GM19239 (cell line): ENCODE measurements at places on chromosomes 5 and 9.

- no peak for DNase-seq
Measured at GRCh38 chr5:177094224-177095087, 7.7 kb downstream of the FGFR4 start.

- no peak for DNase-seq
Measured at GRCh38 chr9:137514691-137515337, 35.4 kb downstream of the PNPLA7 start.

DNA sequence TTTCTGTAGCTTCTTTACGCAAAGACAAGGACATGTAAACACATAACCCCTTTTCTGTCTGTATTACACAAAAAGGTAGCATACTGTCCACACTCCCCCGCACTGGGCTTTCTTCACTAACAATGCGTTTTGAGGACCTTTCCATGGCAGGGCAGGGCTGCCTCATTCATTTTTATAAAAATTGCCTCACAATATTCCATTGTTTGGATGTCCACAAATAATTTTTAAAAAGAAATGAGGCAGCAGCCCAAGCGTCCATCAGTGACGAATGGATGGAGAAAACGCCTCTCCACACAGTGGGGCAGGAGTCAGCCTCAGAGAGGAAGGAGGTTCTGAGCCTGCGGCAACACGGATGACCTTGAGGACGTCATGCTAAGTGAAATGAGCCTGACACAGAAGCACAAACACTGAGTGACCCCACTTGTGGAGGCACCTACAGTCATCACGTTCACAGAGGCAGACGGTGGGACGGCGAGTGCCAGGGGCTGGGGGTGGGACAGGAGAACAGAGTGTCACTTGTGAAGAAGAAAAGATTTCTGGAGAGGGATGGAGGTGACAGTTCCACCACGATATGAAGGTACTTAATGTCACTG is 67.8 kb downstream of the RASGEF1C start:
- DNase-seq: no peak

DNA sequence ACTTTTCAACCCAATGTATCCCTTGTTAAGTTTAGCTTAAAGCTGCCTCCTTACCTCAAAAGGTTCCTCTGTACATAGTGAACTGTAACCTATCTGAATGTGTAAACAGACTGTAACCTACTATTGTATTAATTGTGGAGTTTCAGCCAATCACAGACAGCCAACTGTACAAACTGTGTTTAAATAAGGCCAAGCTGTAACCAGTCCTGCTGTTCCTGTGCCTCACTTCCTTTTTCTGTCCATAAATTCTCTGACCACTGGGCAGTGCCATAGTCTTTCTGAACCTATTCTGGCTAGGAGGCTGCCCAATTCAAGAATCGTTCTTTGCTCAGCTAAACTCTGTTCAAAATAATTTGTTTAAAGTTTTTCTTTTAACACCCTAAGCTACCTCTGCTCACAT is 74.7 kb upstream of the DAPK1 start:
- DNase-seq: no peak

DNA sequence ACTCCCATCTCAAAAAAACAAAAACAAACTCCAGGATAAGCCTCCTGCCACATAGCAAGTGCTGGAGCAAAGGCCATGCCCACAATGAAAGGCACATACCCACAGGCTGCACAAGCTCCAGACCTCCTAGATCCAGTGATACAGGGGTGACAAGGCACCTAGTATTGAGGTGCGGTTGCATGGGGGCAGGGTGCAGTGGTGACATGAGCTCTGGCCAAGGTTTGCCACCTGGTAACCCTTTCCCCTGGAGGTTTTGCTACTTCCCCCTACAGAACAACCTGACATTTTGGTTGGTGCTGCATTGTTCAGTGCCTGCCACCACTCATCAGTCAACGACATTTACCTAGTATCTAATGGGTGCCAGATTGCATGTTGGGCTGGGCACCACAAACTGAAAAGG is 14.5 kb downstream of the CDKN2AIPNL start:
- no peak for DNase-seq

- DNase-seq: no peak
Measured at GRCh38 chr9:19358701-19359100, 21.3 kb downstream of the RPS6 start.

DNA sequence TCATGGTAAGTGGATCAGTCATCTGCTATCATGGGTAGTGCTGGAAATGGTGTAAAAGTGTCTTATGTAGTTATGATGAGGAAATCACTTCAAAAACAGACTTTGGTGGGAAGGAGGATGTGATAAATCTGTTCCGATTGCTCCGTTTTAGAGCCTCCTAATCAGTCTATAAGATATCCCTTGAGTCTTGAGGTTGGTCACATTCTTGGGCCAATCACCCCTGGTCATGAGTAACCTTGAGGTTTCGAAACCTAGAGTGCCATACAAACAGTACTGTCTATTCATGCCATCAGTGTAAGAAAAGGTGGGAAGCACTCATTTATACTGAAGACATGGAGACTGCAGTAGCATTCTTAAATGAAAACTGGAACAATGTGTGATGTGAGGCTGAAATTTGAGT is 45.8 kb downstream of the LRRTM2 start:
- no peak for DNase-seq

DNA sequence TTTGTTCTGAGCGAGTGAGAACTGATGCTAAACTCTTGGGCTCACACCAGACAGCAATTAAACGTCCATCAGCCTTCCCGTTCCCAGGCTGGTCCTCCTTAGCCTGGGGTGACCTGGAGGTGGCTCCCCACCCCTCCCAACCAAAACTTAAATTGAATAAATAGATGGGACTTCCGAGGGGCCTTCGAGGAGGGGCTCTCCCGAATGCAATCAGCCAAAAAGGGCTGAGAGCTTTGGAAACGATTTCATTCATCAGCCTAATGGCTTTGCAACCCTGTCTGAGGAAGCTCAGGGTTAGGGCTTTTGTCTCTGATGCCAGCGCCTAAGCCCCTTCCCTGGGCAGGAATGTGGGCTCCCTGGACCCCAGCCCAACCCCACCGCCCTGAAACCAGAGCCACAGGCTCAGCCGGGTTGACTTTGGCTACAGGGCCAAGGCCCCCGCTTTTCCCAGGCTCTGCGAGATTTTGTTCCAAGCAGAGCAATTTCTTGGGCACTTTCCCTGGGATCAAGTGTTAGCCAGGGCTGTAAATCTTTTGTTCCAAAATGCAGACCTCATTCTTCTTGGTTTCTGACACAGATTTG is 29.2 kb downstream of the LHX3 start:
- DNase-seq: no peak

DNA sequence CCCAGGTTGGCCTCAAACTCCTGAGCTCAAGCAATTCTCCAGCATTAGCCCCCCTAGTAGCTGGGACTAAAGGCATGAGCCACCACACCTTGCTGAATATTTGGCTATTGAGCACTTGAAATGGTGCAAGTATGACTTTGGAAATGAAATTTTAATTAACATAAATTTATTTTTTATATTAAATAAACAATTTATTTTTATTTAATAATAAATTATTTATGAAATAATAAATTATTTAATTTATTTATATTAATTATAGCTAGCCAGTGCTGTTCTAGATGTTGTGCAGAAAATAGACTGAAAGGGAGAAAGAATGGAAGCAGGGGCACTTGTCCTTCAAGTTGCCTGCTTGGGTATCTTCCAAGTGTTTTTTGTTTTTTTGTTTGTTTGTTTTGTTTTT is 40.0 kb upstream of the CTNNA1 start:
- no peak for DNase-seq

GRCh38 chr5:1998716-1999317 is 116.1 kb upstream of the IRX4 start:
- no peak for DNase-seq

- no peak for DNase-seq
Measured at GRCh38 chr5:151053796-151054462, 26.9 kb downstream of the TNIP1 start.

DNA sequence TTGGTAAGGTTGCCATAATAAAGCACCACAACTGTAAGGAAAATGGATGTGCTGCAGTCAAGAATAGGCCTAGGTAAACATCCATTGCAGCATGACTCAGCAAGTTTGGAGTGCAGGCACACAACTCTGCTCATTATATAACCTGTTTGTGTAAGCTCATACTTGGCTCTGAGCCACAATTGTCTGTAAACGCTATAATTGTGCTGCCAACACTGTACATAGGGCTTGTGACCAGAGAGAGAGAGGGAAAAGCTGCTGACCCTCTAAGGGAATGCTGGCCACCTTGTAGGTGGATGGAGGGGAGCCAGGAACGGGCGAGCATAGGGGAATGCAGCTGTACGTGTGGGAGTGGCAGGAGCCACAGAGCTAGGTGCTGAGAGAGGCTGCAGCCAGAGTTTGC is 2186.5 kb upstream of the ACO1 start:
- no peak for DNase-seq

DNA sequence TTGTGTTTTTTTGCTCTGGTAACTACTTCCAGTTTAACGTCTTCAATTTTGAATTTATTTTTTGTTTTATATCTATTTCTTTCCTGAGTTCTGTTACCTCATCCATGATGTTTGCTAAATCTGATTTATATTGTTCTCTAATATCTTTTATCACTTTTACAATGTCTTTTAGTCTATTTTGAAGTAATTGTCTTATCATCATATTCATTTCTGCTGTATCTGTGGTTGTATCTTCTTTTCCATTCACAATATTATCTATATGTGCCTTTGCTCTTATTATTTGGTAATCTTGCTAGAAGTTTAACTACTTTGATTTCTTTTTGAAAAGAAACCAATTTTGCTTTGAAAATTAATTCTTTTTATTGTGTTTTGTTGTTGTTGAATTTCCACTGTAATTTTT is 43.6 kb downstream of the OSMR start:
- DNase-seq: no peak

DNA sequence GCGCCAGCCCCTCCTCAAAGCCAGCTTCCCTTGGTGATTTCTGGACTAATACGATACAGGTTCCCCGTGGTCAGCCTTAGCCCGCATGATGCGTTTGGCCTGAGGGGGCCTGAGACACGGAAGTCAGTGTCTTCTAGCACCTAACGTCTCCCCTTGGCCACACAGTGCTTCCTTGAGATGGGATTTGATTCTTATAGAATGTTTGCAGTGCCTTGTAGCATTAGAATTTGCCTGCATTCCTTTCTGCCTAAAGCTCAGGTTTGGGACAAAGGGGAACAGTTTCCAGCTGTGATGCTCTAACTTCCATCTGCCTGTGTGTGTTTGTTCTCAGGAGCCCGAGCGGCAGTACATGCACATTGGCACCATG is 34.4 kb downstream of the CFAP90 start:
- DNase-seq: no peak

DNA sequence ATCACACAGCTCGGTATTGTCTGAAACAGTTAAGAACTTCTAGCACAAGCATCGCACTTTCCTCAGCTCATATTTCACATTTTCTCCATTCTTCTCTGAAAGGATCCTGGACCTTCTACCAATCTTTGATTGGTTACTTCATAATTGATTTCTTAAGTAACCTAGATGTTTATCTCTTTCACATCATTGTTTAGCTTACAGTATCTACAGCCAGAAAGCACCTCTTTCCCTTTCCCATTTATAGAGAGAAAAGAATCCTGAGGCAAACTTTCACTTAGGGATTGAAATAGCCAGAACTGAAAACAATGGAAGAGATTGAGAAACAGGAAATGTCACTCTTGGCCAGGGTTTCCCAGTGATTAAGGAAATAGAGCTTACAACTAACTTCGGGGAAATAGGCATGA is 2.5 kb downstream of the IL33 start:
- no peak for DNase-seq

DNA sequence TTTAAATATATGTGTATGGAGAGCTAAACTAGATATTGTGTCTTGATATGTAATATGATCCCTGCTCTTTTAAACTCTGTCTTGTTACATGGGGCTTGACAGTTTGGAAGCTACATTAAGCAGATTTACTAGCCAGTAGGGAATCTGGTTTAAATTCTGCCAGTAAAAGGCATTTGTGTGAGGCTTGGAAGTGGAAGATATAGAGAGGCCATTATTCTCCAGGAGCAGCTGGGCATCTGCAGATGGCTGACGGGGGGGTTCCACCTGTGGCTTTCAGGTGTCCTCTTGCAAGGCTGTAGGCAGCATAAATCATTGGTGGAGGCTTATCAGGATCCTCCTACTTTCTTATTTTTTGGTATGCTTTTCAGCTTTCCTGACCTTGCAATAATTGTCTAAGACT is 179.1 kb upstream of the FBXL7 start:
- no peak for DNase-seq

DNA sequence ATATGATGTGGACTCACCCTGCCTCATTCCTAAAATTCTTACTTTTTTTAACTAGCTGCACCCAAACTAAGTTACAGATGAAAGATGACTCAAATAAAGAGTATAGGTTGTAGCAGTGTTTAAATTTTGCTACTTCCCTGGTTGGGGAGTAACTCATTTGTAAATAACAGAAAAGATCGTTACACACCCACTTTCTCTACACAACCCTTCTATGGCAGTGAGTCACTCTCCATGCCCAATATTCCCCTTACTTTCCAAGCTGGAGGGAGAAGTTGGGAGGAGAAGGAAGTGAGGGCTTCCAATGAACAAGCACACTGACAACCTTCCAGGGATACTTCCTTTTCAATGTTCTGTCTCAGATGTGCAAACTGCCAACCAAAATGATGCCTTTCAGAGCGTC is 1.9 kb downstream of the RASEF start:
- no peak for DNase-seq

- DNase-seq: no peak
Measured at GRCh38 chr9:34560599-34561214, 28.8 kb downstream of the CNTFR start.

DNA sequence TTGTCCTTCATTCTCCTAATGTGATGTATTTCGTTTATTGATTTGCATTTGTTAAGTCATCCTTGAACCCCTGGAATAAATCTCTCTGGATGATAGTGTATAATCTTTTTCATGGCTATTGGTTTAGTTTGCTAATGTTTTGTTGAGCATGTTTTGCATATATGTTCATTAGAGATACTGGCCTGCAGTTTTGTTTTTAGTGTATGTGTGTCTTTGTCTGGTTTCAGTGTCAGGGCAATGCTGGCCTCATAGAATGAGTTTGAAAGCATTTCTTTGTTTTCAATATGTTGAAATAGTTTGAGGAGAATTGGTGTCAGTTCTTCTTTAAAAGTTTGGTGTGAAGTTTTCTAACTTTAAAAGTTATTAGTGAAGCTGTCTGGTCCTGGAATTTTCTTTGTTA is 149.6 kb upstream of the ATP10B start:
- DNase-seq: no peak

DNA sequence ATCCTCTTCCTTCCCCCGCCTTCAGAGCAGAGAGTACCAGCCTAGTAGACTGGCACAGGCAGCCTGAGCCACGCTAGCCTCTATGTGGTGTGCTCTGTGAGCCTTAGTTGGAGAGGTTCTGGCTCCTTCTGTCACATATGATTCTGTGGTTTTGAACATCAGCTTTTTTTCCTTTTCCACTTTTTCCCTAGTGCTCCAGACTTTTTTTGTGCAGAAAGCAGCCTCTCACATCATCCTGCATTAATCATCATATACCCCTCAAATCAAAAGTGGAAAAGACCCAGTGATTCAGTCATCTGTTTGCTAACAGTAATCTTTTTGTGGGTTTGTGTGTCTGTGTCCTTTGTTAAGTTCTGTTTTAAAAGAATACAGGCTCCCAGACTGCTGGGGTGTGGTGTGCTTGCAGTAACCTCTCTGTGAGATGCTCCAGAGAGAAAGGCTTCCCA is 663.9 kb upstream of the RGMB start:
- DNase-seq: no peak
